ENCODE measurements at places on chromosomes 7 and 10. TPM values are rescaled to one million over a fixed set of nuclear protein-coding genes. Genes with fewer than 3 reads are reported as not detected.

CDK6 gene
- 35.5 TPM for total RNA-seq

XRCC2 gene
- total RNA-seq = 0.47 TPM

SKIDA1 gene
- total RNA-seq = not detected

GRCh38 chr10:56881218-56881617 is 520.2 kb upstream of the ZWINT start:
- DNase-seq = no peak

DNA sequence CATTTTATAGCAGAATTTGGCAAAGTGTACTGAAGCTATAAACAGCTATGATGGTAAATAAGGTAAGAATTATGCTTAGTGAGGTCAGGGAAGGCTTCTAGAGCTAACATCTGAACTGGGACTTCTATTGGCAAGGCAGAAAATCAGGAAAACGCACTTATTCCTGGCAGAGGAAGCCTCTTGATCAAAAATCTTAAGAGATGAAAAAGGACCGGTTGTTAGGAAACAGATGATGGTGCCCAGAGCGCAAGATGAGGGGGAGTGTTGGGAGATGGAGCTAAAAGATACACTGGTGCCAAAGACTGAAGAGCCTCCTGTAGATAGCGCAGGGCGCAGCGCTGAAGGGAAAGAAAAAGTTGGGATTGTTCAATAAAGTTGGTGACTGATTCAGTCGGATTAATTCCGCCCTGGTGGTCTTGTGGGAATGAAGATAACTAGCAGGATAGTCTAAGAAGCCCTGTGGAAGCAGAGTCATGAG is 550 bp upstream of the CALU start:
- DNase-seq = peak; percentile 24

DNA sequence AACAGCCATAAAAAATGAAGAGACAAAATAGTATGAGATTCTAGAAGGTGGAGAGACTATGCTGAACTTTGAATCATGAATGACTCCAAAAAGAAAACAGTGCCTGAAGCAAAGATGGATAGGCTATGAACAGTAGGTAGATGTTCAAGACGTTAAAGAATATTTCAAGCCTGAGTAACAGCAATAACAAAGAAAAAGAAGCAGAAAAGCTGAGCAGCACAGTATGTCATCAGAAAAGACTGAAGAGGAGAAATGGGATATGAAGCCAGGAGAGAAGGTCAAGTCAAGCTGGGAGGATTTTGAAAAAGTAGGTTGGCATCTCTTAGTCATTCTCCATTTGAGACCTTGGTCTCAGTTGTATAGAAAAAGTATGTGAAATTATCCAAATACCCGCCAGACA is 484.4 kb downstream of the SORCS1 start:
- no peak for DNase-seq

DNA sequence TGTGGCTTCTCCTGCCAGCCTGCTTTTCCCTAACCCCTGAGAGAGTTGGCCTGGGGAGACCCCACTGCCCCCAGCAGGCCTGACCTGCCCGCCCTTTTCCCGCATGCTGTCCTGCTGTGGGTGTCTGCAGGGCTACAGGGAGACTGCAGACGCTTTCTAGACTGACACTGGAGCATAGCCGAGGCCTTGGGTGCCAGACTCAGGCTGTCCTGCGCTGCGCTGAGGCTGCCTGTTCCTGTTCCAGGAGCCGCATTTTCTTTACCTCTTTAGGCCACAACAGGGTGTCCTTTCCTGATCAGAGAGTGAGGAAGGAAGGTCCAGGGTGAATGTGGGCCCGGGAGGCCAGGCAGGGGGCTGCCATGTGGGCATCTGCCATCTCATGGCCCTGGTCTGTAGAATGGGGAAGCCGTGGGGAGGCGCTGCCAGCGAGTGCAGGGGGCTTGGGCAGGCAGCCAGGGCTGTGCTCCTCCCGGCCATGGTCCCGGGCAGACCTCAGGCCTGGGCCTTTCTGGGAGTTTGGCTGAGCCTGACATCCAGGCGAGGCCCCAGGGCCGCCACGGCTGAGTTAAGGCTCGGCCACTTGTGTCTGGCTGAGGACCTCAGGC is 3.6 kb downstream of the PWWP2B start:
- peak; percentile 37 for DNase-seq

DNA sequence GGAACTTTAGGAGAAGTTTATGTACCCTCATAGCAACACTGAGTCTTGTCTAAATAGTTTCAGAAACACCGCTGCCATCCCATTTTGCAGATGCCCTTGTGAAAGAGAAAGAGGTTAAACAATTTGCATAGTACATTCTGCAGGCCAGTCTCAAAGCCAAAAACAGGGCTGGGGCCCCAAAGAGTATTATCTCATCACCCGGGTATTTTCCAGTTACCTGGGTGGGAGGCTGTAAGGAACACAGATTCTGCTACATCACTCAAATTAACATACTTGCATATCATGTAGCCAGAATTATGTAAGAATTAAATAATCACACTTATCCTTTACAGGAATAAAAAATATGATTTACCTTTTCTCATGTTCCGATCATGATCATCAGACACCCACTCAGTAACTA is 3.1 kb upstream of the FAM171A1 start:
- DNase-seq = no peak

GRCh38 chr7:112678626-112679025 is 111.6 kb downstream of the TMEM168 start:
- DNase-seq = no peak

GRCh38 chr7:135326636-135327280 is 93.1 kb downstream of the STRA8 start:
- no peak for DNase-seq
